Mesenteric fat pad (tissue), 1 donor: ENCODE measurements at places on chromosomes 11 and 22. TPM values are rescaled to one million over a fixed set of nuclear protein-coding genes. Genes with fewer than 3 reads are reported as not detected.

MCHR1 gene
- not detected for total RNA-seq

HORMAD2 gene
- total RNA-seq: not detected

SCUBE2 gene
- 29.2 TPM for total RNA-seq

TMEM45B gene
- total RNA-seq: 0.87 TPM

OR8A1 gene
- not detected for total RNA-seq

OR11H1 gene
- not detected for total RNA-seq

RAPSN gene
- 0.55 TPM for total RNA-seq

CRYBA4 gene
- not detected for total RNA-seq

SMCO4 gene
- total RNA-seq: 17.3 TPM

GSTP1 gene
- 355 TPM for total RNA-seq

CD82 gene
- 67.6 TPM for total RNA-seq

LAYN gene
- 7.1 TPM for total RNA-seq

CHEK1 gene
- 2.2 TPM for total RNA-seq

SOX6 gene
- total RNA-seq: 4.5 TPM

CREB3L1 gene
- total RNA-seq: 8.4 TPM

GDPD4 gene
- total RNA-seq: not detected

BACE1 gene
- total RNA-seq: 25.5 TPM

APOBEC3H gene
- not detected for total RNA-seq

SVIP gene
- total RNA-seq: 7.1 TPM

MTNR1B gene
- not detected for total RNA-seq

RTN4RL2 gene
- 2.8 TPM for total RNA-seq

NRIP3 gene
- 0.87 TPM for total RNA-seq

OR6A2 gene
- total RNA-seq: 0.35 TPM

MUC5AC gene
- not detected for total RNA-seq

MMP12 gene
- 0.29 TPM for total RNA-seq

GGTLC2 gene
- total RNA-seq: not detected

TMEM86A gene
- 6.1 TPM for total RNA-seq

PDGFD gene
- 37.1 TPM for total RNA-seq

CABP4 gene
- 3.8 TPM for total RNA-seq

OMP gene
- not detected for total RNA-seq

ABCC8 gene
- 0.58 TPM for total RNA-seq

PRRG4 gene
- 0.84 TPM for total RNA-seq

RCOR2 gene
- total RNA-seq: 0.58 TPM

SMTNL1 gene
- total RNA-seq: not detected

NUP98 gene
- 78.7 TPM for total RNA-seq

KCNJ11 gene
- 3.5 TPM for total RNA-seq
